ENCODE measurements at places on chromosomes 6 and 20.

GRCh38 chr20:6678101-6678500 lies 89.4 kb upstream of the BMP2 start:
- no peak for DNase-seq

DNA sequence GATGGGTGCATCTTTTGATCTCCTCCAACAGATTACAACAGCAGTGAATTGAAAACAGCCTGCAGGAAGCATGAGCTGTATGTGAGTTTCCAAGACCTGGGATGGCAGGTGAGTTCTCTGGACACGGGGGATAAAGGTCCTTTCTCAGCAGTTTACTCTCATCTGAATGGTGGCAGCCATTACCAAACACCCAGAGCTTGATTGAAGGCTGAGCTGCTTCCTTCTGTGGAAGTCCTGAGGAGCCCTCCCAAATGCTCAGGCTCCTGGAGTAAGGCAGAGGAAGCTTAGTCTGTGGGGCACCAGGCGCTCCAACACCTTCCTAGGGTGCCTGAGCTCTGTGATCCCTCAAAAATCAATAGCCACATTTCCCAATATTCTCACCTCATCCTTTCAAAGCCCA lies 31.5 kb downstream of the TXNDC5 start:
- no peak for DNase-seq

DNA sequence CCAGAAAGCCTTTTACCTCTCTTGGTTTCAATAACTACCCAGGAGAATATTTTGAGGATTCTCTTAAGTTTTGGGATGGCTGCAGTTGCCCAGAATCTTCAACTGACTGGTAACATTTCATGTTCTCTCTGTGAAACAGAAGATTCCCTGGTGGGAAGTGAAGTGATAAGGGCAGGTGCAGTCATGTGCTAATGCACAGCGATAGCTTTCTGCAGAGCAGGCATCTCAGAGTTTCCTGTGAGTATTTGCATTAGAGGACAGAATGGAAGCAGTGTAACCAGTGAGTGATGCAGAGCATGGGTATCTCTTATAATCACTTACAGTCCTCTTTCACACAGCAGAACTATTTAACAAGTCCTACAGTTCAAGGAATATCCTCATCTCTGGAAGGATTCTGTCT lies 76.1 kb downstream of the HCRTR2 start:
- no peak for DNase-seq

- no peak for DNase-seq
Measured at GRCh38 chr6:13338038-13338437, 9.7 kb upstream of the TBC1D7 start.

DNA sequence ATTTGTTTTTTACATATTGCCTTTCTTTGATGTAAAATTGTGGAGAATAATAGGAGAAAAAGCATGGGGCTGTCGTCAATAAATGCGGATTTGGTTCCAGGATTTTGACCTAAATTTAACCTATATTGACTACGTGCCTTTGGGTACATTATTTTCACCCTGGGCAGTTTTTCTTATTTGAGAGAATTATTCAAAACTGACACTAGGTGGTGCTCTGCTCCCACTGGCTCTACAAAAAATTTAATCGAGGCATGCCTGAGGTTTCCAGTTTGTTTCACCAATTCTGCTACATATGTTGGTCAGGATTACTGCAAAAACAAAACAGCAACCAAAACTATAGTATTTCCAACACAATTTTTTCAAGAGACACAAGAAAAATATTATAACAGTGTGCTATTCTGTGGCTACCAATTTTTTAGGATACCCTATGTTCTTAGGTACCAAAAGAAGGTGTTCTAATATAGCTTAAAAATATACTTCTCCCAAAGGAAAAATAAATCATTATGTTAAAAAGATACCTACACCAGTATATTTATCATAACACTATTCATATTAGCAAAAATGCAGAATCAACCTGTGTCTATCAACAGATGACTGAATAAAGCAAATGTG lies 48.6 kb upstream of the FABP7 start:
- peak; percentile 44 for DNase-seq

DNA sequence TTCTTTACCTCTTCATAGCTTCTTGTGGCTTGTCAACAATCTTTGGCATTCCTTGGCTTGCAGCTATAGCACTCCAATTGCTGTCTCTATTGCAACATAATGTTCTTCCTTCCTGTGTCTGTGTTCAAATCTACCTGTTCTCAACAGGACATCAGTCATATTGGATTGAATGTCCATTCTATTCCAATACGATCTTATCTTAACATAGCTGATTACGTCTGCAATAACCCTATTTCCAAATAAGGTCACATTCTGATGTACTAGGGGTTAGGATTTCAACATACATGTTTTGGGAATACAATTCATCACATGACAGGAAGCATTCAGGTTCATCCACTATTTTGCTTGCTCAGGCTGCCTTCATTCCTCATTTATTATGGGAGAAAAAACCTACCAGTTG lies 684.4 kb upstream of the CITED2 start:
- no peak for DNase-seq

GRCh38 chr6:167420858-167421766 lies 96.2 kb downstream of the TTLL2 start:
- no peak for DNase-seq

GRCh38 chr6:156700440-156701057 lies 76.6 kb upstream of the ARID1B start:
- no peak for DNase-seq

GRCh38 chr6:149884215-149884614 lies 13.7 kb downstream of the RAET1E start:
- DNase-seq: no peak

DNA sequence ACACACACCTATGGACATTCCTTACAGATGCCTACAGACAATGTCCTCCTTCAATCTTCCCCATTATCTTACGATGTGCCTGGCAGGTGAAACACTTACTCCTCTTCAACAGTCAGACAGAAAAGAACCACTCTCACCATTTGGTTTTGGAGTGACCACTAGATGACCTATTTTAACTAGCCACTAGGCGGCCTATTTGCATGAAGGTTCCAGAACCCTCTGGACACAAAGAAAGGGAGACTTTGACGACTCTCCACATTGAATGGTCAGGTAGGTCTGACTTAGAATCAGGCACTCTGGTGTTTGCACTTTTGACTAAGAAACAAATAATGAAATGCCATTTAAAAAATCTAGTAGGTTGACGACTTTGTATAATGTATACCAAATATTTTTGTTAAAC lies 42.0 kb downstream of the PNLDC1 start:
- DNase-seq: no peak

GRCh38 chr6:100378576-100378975 lies 86.1 kb downstream of the SIM1 start:
- no peak for DNase-seq

DNA sequence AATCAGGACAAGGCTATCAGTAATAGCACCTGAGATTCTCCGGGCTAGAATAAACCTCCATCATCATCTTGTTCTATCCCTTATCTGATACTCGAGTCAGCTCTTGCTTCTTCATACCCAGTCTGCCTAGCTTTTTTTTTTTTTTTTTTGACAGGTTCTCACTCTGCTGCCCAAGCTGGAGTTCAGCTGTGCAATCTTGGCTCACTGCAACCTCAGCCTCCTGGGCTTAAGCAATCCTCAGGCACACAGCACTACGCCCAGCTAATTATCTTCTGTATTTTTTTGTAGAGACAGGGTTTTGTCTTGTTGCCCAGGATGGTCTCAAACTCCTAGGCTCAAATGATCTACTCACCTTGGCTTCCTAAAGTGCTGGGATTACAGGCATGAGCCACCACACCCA lies 19.5 kb downstream of the SRSF6 start:
- no peak for DNase-seq

- DNase-seq: no peak
Measured at GRCh38 chr20:48096957-48097890, 311.9 kb upstream of the SULF2 start.

DNA sequence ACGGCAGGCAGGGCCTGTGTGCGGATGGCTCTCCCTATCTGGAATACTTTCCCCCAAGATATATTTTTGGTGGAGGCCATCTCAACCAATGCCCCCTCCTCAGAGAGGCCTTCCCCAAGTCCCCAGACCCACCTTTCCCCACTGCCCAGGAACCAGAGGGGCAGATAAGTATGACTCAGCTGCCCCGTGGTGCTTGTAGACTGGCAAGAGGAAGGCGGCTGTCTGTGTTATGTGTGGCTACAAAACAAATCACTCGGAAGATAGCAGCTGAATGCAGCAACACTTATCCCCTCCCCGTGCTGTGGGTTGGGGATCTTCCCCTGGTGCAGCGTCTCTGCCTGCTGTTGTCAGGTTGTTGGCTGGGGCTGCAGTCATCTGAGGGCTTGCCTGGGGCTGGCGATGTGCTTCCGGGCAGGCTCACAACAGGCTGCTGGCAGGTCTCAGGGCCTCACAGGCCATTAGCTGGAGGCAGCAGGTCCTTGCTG lies 7.1 kb downstream of the NPEPL1 start:
- DNase-seq: no peak

DNA sequence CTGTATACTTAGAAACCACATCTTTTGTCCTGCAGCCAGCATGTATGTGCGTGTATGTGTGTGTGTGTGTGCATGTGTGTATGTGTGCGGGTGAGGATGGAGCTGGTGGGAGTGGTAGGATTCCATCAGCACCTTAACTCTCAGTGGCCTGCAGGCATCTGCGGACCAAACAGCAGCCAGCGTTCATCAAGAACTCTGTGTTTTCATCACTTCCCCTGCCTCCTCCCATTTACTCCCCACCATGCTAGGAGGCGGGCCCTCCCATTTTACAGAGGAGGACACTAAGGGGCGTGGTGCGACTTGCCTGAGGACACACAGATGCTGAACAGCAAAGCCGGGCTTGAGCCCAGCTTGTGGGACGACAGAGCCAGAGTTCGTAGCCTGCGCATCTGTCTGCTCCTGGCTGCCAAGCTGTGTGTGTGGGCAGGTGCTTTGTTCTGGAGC lies 8.9 kb downstream of the VSTM2L start:
- peak; percentile 68 for DNase-seq

DNA sequence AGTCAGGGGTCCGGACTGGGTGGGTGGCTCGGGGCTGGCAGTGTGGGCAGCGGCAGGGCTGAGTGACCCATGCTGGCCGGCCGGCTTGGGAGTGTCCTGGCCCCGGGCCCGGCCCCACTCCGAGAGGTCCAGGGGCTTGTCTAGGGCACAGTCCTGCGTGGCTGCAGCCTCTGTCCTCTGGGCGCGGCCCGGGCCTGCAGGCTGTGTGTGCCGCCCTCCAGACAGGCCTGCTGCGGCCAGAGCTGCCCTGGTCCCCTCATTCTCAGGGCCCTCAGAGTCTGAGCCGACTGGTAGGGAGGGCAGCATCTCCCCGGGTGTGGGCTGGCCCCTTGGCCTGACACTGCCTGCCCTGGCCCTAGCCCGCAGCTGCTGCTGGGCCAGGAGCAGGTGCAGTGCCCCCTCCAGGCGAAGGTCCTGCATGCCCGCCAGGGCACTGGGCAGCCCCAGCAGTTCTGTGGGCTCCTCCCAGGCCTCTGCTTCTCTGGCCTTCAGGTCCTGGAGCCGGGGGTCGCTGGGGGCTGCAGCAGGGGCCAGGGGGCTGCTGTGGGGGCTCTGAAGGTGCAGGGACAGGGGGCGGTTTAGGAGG lies 6.9 kb upstream of the CABLES2 start:
- no peak for DNase-seq

- no peak for DNase-seq
Measured at GRCh38 chr6:136404627-136405419, 115.2 kb upstream of the BCLAF1 start.

DNA sequence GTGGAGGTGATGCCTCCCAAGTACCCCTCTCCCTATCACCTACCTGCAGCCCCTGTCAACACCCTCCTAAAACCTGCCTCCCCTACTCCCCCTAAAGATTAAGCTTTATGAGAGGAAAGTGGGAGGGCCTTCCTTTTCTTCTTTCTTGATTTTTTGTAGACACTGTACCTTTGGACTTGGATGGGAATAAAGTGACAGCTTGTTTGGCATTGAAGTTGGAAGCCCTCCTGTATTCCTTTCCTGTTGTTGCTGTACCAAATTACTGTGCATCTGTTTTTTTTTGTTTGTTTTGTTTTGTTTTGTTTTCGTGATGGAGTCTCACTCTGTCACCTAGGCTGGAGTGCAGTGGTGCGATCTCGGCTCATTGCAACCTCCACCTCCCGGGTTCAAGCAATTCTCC lies 99.3 kb upstream of the NFATC2 start:
- DNase-seq: no peak

- DNase-seq: no peak
Measured at GRCh38 chr6:122452509-122452908, 19.1 kb downstream of the SERINC1 start.

Data from EL (cell line).